Vagina (tissue), 2 donors: ENCODE measurements at places on chromosomes 6 and 20.

GRCh38 chr6:113697632-113698410 lies 159.3 kb upstream of the MARCKS start:
- DNase-seq = no peak

GRCh38 chr20:3705970-3706739 lies 6.2 kb downstream of the SIGLEC1 start:
- no peak for DNase-seq

DNA sequence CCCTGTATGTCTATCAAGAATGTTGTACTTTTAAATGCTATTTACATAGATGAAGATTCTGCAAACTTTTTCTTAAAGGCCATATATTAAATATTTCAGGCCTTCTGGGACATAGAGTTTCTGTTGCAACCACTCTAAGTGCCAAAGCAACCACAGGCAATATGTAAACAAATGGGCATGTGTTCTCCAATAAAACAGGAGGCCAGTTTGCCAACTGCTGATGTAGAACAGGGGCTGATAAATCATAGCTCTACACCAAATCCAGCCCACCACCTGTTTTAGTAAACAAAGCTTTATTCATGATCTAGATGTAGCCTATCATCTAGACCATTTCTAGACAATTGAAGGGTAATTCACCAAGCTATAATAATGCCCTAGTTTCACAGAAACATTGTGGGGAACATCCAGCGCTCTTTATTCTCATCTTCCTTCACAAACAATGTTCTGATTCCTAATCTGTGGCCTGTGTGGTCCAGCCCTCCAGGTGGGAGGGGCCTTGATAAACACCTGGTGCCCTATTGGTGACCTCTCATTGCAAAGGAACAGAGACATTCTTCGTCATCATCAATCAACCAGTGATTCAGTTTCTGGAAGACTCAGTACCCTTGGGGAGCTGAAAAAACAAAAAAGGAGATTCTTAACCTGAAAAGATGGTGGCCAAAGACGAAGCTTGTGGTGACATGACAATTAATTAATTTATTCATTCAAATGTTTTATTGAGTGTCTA lies 80.2 kb downstream of the PREP start:
- DNase-seq = no peak

- no peak for DNase-seq
Observed at GRCh38 chr6:6836609-6837406, 248.3 kb downstream of the LY86 start.

DNA sequence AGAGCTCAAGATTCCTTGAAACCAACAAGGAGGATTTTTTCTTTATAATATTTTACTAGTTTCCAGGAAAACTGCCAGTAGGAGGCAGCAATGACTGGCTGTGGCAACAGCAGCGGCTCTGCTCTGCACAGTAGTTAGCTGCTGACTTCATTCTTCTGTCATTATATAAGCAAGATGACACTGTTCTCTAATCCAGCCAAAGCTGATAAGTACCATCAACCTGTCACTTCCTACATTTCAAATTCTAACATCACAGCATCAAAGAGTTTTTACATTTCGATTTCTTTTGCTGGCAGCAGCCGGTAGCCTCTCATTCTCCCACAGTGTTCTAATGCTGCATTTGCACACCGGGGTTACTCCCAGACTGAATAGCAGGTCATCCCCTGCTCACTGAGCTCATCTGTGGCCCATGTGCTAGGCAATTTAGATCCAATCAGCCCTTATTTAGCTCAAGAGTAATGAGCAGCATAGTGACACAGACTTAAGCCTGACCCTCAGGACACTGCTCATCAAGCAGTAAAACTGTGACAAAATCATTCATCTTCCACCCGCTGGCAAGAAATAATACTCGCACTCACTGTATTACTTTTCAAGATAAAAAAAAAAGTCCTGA lies 67.8 kb downstream of the MMS22L start:
- no peak for DNase-seq

GRCh38 chr6:36967757-36968156 lies 13.2 kb downstream of the PI16 start:
- DNase-seq = no peak
